ENCODE measurements at places on chromosomes 7 and 10. TPM values are rescaled to one million over a fixed set of nuclear protein-coding genes. Genes with fewer than 3 reads are reported as not detected.
A peak's percentile ranks its signal among the peaks of the same experiment; 100 is the strongest.

DNA sequence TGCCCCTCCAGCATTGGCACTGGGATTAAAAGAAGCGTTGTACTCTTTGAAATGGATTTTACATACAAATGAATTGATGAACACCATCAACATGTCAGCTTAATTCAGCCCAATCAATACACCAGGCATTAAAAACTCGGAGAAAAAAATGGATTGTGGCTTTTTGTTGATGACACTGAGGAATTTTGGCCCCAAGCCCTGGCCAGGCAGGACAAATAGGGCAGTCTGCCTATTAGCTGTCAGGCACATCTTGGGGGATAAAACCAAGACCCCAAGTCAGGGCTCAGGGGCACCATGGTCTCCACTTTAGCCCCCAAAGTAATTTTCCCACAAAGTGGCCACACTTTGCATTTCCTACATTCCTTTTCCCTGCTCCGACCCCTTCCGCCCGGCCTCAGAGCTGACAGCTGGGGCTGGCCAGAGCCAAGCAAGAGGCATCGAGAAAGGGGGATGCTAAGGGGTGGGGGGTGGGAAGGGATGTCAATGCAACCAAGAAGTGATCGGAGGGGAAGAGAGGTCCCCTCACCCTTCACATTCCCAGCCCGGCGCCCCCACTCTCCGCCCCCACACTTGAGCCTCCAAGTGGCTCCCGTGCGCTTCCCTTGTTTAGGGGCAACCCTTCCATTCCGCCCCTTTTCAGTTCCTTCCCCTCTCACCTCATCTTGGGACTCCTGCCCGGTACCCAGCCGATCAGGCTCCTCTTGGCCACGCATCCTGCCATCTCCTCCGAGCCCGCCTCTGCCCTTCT lies 711 bp downstream of the HIP1 start:
- peaks cover 13% of the 10 kb centered on the region for H3K4me1 ChIP-seq
- H3K27ac ChIP-seq = no peak overlapping the region
- H3K4me3 ChIP-seq = peak overlapping the region; percentile 98

DNA sequence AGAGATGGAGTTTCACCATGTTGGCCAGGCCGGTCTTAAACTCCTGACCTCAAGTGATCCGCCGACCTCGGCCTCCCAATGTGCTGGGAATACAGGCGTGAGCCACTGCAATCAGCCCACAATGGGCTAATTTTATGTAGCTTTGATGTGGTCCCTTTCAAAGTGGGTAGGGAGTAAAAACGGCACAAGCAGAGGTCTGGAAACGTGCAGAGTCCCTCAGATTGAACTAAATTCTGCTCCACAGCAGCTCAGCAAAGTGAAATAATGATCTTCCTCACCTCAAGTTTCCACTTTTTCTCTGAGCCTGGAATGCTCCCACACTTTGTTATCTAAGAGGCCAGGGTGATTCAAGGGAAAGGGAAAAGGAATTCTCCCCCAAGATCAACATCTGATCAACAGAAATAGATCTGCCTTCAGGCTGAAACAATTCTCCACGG lies 6.1 kb downstream of the CCDC3 start:
- H3K4me1 ChIP-seq = peaks cover 2% of the 10 kb centered on the region
- H3K27me3 ChIP-seq = peaks cover 2% of the 10 kb centered on the region
- H3K4me3 ChIP-seq = no peak overlapping the region
- no peaks in the 10 kb centered on the region for H3K36me3 ChIP-seq

Gene HOXA7
- total RNA-seq = 3.9 TPM

Gene FGF8
- 0.53 TPM for total RNA-seq

Gene CD36
- 300 TPM for total RNA-seq

All from muscle of leg (tissue), 16 donors.